ENCODE measurements at places on chromosomes 3 and 15.

- DNase-seq = no peak
These were observed 54.2 kb downstream of the MEIS2 start for GRCh38 chr15:37045859-37046740.

DNA sequence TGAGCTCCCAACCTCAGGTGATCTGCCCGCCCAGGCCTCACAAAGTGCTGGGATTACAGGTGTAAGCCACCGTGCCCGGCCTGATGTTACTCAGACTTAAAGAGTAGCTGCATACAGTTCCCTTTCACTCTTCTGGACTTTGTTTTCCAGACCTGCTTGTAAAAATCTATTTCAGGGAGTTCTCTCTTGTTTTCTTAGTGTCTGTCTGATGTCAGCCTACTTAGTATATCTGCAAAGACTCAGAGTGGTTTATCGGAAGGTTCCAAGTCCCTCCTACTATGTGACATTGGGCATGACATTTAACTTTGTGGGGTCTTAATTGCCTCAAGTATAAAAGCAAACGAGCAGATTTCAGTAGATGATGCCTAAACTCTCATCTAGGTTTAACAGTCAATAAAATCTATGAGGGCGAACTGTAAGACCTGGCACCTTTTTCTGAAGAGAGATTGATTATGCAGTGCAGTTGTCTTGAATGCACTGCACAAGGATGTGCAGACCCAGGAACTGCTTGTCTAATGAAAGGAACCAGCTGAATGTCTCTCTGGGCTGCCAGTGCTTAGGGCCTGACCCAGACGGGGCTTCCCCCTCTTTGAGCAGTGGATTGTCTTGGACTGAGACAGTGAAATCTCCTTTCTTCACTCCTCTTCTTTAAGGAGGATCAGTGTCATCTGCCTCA lies 301.4 kb downstream of the PTPRG start:
- DNase-seq = no peak

- no peak for DNase-seq
These were observed 8.6 kb downstream of the ILDR1 start for GRCh38 chr3:122013448-122013925.

GRCh38 chr15:75051711-75052110 lies 28.3 kb downstream of the PPCDC start:
- DNase-seq = no peak

GRCh38 chr3:156665291-156665690 lies 9.1 kb upstream of the TIPARP start:
- DNase-seq = no peak

GRCh38 chr3:30693470-30694120 lies 87.2 kb downstream of the TGFBR2 start:
- DNase-seq = peak; percentile 60

GRCh38 chr3:307182-307581 lies 110.6 kb downstream of the CHL1 start:
- no peak for DNase-seq

GRCh38 chr15:100781061-100781960 lies 98.3 kb upstream of the ALDH1A3 start:
- DNase-seq = peak; percentile 6

DNA sequence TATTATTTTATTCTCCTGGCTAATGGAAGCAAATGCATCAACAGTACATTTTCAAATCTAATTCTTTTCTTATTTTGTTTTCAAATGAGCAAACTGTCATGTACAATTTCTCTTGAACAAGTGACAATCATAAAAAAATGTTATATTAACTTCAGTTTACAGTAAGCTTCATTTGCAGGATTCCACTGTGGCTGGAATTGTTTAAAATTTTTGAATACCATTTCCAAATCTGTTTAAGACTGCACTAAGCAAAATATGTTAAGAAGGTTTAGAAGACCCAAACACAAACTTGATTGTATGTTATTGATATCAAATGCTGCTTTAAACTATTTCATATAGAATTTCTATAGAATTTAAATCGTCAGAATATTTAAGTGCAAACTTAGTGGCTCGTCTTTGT lies 92.8 kb downstream of the ZNF280D start:
- no peak for DNase-seq

DNA sequence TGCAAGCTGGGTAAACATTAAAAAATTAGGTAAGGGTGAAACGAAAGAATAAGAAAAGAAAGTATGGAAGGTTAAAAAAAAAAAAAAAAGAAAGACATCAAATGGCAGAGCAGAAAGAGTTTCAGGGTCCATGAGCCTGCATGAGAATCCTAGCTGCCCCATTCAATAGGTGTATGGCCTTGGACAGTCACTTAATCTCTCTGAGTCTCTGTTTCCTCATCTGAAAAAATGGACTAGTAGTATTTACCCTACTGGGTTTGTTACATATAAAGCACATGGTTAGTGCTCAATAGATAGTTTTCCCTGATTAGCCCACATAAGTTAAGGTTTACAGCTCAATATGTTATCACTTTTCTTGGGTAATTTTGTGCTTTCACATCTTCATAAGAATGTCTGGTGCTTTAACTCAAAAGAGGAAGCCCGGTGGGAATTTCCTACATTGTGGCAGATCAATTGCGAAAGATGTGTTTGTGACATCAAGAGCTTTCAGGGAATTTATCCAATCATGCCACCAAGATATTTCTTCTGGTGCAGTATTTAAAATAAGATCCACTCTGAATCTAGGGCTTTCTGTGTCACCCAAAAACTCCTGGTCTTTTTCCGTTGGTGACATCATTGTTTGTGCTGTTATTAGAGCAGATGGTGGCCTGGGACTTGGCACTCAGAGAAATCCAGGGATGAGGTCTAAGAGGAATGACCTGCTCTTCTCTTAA lies 57.2 kb upstream of the UBE2E1 start:
- DNase-seq = no peak

GRCh38 chr3:158352551-158352950 lies 218.4 kb upstream of the MLF1 start:
- DNase-seq = no peak

DNA sequence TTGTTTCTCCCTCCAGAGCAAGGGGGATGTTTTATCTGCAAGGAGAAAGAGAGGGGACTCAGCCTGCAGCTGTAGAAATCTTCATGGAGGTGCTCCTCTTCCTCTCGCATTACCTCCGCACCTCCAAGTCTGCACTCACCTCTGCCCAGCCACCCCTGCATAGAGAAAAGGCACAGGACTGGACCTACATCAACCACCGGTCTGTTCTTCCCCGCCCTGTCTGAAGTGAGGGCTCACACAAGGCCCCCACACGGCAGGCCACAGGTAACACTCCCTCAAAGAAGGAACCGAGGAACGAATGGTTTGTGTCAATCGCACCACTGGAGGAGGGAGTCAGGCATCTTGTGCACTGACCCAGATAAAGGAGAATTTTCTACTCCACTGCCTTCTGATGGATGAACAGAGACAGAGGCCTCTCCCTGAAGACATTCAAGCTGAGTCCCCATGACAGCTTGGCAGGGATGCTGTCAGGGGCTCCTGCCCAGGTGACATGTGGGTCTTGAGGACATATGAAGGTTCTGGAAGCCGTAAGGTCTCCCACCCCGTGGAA lies 260.3 kb downstream of the XXYLT1 start:
- no peak for DNase-seq

DNA sequence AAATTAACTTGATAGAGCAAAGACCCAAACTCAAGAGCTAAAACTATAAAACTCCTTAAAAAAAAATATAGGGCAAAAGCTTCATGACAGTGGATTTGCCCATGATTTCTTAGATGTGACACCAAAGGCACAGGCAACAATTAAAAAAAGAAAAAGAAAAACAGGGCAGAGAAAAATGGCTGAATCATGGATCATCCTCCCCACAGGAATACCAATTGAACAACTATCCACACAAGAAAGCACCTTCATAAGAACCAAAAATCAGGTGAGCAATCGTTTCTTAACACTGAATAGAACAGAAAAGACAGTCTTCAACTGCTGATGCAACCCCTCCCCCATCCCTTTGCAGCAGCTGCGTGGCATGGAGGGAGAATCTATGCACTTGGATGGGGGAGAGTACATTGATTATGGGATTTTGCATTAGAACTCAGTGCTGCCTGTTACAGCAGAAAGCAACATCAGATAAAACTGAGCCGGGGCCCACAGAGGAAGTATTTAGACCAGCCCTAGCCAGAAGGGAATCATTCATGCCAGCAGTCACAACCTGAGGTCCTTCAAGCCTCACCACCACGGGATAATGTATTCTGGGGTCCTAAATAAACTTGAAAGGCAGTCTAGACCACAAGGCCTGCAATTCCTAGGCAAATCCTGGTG lies 15.7 kb downstream of the C3orf33 start:
- no peak for DNase-seq

GRCh38 chr3:32719931-32720330 lies 34.9 kb downstream of the CNOT10 start:
- DNase-seq = no peak

GRCh38 chr3:9653565-9654248 lies 4.4 kb downstream of the MTMR14 start:
- no peak for DNase-seq

- DNase-seq = no peak
These were observed 441.4 kb upstream of the AGTR1 start for GRCh38 chr3:148255981-148256969.

GRCh38 chr3:102460579-102460978 lies 25.8 kb downstream of the ZPLD1 start:
- no peak for DNase-seq

- DNase-seq = no peak
These were observed 268.6 kb upstream of the UBE2E1 start for GRCh38 chr3:23537101-23537551.

- DNase-seq = peak; percentile 11
These were observed 61.4 kb downstream of the FRMD4B start for GRCh38 chr3:69324362-69325025.

DNA sequence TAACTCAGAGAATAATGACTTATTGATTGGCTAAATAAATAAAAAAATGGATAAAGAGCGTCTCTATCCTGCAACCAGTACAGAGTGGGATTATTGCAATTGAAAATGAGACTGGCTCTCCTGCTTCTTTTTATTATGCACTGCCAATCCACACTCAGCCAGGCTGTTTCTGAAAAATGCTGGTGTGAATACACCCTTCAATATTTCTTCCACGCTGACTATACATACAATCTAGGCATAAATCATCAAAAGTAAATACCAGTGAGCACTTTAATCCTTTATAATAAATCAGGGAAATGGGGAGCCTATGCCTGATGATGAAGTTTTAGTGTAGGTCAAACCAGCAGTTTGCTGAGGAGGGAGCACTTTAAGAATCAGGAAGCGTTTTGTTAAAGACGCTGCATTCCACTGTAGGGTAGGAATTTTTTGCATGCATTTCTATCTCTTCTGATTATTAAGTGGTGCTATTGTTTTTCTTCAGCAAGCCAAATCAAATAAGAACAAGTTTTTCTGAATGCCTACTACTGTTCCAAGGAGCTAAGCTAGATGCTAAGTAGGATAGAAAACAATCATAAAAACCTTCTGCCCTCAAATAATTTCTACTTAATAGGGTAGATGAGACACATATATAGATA lies 781.5 kb downstream of the TBL1XR1 start:
- no peak for DNase-seq

DNA sequence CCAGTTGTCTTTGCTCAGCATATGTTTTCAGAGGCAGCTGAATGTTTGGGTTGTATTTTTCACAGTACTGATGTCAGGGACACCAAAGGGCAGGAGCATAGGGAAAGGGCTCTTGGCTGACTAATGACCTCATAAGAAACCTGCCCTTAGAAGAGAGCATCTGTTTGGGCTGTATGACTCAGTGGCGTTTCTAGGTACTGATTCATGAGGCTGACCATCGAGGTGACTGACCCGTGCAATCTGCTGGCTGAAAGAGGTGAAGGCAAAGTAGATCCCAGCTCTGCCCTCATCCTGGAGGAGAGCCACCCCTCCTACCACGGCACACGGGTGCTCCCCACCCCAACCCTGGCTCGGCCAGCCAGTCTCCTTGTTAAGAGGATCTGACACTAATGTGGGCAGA lies 8.3 kb downstream of the LMCD1 start:
- peak; percentile 15 for DNase-seq

- peak; percentile 65 for DNase-seq
These were observed 24.4 kb downstream of the SLC2A2 start for GRCh38 chr3:171001957-171002694.

DNA sequence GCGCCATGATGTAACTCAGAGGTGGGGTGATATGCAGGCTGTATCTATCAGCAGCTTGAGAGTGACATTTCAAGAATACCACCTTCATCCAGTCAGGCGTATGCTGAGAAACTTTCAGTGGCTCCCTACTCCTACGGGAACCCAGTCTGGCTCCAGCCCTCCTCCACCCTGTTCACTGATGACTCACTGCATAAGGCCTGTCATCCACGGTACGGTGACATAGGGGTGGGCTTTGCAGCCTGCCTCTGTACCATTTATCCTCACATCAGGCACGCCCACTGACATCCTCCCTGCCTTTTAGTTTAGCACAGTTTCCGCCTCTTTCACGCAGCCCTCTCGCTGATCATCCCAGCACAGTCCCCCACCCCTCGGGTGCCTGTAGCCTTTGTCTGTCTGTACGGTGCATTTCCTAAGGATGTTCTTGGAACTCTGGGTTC lies 11.7 kb downstream of the PXYLP1 start:
- peak; percentile 70 for DNase-seq

- DNase-seq = no peak
These were observed 39.4 kb downstream of the FBXL22 start for GRCh38 chr15:63636518-63637061.

GRCh38 chr3:20846832-20847231 lies 660.8 kb upstream of the SGO1 start:
- no peak for DNase-seq

GRCh38 chr3:151460228-151460627 lies 633 bp downstream of the IGSF10 start:
- DNase-seq = no peak

GRCh38 chr3:66267031-66267430 lies 46.2 kb downstream of the SLC25A26 start:
- no peak for DNase-seq

DNA sequence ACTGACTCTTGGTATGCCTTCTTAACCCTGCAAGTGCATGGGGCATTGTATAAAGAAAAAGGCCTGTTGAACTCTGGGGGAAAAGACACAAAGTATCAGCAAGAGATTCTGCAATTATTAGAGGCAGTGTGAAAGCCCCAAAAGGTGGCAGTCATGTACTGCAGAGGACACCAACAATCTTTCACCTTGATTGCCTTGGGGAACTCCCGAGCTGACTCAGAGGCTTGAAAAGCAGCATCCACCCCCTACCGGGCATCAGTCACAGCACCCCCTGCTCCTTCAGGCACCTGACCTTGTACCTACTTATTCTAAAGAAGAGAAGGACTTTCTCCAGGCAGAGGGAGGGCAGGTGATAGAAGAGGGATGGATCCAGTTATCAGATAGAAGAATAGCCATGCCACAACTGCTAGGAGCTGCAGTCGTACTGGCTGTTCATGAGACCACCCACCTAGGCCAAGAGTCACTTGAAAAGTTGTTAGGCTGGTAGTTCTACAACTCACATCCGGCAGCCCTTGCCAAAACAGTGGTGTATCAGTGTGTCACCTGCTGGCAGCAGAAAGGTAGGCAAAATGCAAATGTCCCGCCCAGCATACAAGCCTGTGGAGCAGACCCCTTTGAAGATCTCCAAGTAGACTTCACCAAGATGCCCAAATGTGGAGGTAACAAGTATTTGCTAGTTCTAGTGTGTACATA lies 241.6 kb upstream of the CNTN6 start:
- no peak for DNase-seq

Measured in Daoy (cell line).